Right ventricle myocardium superior (tissue), 1 donor: ENCODE measurements at places on chromosomes 7 and 10. TPM values are rescaled to one million over a fixed set of nuclear protein-coding genes. Genes with fewer than 3 reads are reported as not detected.

The GHRHR gene
- not detected for total RNA-seq

DNA sequence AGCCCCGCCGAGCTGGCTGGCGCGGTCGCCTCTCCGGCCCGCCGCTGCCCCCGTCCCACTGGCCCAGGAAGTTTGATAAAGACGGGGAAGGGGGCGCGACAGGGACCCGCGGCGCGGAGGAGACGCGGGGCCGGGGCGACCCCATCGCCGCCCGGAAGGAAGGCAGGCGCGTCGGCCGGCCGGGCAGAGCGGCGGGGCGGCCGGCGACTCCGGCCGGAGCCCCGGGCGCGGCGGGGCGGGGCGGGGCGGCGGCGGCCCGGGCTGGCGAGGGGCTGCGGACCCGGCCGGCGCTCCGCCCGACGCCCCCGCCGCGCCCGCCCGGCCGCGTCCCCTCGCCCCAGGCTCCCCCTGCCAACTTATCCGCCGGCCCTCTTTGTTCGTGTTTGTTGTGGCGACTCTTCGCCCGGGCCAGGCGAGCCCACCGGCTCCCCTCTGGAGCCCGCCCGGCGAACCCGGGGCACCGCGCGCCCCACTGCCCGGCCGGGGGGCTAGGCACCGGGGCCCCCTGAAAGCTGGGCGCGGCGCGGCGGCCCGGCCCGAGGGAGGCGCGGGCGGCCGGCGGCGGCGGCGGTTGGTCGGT, 571 bp downstream of the KDM7A start:
- peak; percentile 42 for DNase-seq

DNA sequence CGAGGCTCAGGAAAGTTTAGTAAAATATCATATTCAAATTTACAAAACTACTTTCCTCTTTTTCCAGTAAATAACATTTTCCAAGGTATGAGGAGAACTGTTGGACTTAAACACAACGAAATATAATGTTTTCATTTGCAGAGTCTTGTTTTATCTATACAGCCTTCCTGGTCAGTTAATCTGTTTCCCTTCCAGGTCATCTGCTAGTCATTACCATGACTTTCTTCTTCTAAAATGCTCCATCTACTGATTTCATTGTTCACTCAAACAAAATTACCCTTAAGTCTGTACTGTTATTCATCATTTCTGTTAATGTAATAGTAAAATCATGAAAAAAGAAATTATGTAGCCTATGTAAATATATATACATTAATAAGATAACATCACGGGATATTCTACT, 69.8 kb downstream of the GNAI1 start:
- DNase-seq = no peak

DNA sequence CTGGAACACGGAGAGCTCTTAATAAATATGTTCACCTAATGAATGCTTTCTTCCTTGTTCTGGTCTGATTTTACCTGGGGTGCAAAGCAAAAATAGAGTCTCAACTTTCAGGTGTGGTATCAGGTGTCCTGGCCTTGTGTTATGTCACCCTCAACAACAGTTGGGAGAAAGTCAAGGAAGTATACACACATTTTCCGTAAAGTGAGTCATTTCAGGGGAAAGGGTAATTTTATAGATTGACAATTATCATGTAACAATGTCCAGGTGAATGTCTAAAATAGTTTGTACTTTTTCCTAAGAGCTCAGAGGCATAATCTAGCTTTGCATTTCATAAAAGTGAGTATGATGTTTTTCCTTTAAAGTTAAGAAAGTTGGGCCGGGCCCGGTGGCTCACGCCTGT, 287.4 kb downstream of the SKIDA1 start:
- DNase-seq = no peak

The PRKAR2B gene
- 16.3 TPM for total RNA-seq

- no peak for DNase-seq
These were observed 104.7 kb upstream of the SH2B2 start for GRCh38 chr7:102182016-102182415.

DNA sequence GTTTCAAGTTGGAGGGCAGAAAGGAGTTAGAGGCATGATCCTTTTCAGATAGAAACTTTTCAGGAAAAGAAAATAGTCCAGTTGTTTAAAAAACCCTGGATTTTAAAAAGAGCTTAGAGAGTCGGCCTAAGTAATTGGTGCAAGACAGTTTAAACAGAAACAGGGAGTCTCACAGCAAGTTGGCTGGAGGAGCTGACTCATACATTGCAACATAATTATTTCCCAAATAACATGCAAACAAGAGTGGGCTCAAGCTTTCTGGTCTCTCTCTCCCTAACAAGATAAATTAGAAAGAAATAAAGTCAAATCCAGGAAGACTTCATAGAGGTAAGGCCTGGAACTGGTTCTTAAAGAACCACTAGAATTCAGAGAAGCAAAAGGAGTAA, 100.3 kb upstream of the AGBL3 start:
- no peak for DNase-seq

- DNase-seq = no peak
These were observed 34.0 kb downstream of the ITGB8 start for GRCh38 chr7:20364571-20365196.

The CALHM1 gene
- not detected for total RNA-seq

- DNase-seq = no peak
These were observed 563.0 kb upstream of the SEMA3D start for GRCh38 chr7:85749696-85750453.

The CNTNAP2 gene
- 0.48 TPM for total RNA-seq

- DNase-seq = peak; percentile 41
These were observed 1.2 kb upstream of the SMNDC1 start for GRCh38 chr10:110305767-110306451.

GRCh38 chr7:156380261-156380660, 260.3 kb upstream of the RNF32 start:
- DNase-seq = no peak

DNA sequence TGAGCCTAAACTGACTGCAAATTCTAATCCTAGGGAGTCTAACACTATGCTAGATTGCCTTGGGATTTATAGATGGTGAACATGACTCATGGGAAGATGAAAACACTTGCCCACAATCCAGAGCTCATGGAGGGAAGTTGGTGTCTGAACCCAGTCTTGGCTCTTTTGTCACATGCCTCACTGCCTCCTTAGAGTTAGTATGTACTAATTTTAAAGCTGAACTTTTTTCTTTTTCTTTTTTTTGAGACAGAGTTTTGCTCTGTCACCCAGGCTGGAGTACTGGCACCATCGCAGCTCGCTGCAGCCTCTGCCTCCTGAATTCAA, 14.4 kb downstream of the MRPL32 start:
- DNase-seq = no peak

The AOC1 gene
- total RNA-seq = not detected

The CRTAC1 gene
- total RNA-seq = 1.0 TPM

GRCh38 chr7:108196004-108196403, 65.8 kb upstream of the LAMB4 start:
- no peak for DNase-seq

DNA sequence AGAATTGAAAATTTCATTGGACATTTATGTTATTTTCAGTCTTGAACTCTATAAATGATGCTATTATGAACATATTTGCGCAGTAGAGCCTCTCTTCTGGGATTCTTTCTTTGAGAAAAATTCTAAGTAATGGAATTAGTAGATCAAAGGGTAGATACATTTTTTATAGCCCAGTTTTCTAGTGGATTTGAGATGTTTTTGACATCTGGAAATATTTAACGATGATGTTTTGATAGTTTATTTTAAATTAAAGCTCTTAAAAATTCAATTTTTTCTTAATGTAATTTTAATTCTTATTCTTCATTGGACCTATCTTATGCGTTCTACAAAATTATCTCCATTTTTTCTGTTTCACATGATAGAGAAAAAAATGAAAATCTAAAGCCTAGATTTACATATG, 103.0 kb downstream of the ADAM22 start:
- DNase-seq = no peak

- DNase-seq = no peak
These were observed 74.2 kb upstream of the ZPBP start for GRCh38 chr7:50166997-50167965.

GRCh38 chr7:132117181-132117580, 459.1 kb downstream of the PLXNA4 start:
- no peak for DNase-seq

The NYAP1 gene
- total RNA-seq = 0.16 TPM

The KCP gene
- 0.11 TPM for total RNA-seq

- no peak for DNase-seq
These were observed 34.1 kb upstream of the PPP2R2D start for GRCh38 chr10:131866673-131867072.

The ATG9B gene
- total RNA-seq = not detected

The POLR3A gene
- 7.3 TPM for total RNA-seq

- DNase-seq = no peak
These were observed 214.2 kb upstream of the BMPER start for GRCh38 chr7:33691180-33691579.

DNA sequence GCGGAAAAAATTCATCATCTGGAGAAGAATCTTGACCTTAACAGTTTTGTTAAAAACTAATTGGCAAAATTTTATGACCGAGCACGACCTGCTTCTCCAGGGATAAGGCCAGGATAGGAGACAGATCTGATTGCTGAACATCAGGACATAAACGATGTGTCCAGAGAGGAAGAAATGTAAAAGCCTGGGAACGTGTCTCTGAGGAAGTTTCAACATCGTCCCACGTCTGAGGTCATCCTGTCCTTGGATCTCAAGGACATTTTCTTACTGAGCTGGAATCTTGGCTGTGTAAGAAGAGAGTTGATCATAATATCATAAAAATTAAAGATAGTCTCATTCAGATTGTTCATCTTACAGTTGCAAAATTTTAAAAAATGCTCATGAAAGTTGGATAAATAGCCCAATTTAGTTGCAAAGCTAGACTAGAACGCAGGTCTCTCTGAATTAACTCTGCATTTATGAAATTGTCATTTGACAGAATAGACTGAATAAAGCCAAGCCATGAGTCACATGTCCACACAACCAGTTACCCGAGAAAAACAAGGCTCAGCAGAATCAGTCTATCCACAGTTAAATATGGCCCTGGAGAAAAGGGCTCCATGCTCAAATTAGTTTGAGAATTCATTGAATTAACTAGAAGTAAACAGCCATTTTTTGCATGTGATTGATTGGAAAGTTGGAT, 120.0 kb upstream of the EGFR start:
- no peak for DNase-seq

- no peak for DNase-seq
These were observed 299.7 kb upstream of the AKR1E2 start for GRCh38 chr10:4526311-4526731.

DNA sequence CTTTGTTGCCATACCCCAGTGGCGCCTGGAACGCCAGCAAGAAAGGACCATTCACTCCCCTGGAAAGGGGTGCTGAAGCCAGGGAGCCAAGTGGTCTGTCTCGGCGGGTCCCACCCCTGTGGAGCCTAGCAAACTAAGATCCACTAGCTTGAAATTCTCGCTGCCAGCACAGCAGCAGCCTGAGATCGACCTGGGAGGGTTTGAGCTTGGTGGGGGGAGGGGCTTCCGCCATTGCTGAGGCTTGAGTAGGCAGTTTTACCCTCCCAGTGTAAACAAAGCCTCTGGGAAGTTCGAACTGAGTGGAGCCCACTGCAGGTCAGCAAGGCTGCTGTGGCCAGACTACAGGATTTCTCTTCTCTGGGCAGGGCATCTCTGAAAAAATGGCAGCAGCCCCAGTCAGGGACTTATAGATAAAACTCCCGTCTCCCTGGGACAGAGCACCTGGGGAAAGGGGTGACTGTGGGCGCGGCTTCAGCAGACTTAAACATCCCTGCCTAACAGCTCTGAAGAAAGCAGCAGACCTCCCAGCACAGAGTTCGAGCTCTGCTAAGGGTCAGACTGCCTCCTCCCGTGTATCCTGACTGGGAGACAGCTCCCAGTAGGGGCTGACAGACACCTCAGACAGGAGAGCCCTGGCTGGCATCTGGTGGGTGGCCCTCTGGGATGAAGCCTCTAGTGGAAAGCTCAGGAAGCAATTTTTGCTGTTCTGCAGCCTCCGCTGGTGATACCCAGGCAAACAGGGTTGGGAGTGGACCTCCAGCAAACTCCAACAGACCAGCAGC, 281.1 kb upstream of the SP4 start:
- DNase-seq = no peak

DNA sequence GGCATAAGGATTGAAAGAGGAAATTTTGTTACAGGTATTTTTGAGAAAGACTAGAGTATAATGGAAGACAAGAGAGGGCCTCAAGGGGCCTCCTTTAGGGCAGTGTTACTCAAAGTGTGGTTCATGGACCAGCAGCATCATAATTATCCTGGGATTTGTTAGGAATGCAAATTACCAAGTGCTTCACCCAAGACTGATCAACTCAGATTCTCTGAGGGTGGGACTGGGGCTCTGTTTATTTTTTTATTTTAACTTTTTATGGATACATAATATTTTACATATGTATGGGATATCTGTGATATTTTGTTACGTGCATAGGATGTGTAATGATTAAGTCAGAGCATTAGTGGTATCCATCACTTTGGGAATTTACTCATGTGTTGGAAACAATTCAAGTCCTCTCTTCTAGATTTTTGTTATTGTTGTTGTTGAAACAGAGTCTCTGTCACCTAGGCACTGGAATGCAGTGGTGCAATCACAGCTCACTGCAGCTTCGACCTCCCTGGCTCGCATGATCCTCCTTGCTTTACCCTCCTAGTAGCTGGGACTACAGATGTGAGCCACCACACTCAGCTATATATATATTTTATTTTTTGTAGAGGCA, 2.2 kb upstream of the KCTD7 start:
- DNase-seq = no peak

DNA sequence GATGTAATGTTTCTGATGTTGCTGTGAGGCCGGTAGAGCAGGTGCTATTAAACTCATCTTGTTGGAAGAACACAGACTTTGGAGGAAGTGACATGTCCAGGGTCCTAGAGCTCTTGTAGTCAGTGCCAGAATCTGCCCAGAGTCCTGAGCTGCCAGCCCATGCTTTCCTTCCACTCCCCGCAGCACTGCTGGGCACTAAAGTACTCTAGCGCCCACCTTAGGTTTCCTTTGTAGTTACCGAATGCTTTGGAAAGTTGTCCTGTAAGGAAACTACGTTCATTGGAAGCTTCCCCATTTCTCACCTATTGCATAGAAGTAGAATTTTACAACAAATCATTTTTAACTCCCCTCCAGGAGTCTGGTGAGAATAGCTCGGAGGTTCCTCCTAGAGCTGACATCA, 11.0 kb downstream of the ZNF862 start:
- DNase-seq = no peak

DNA sequence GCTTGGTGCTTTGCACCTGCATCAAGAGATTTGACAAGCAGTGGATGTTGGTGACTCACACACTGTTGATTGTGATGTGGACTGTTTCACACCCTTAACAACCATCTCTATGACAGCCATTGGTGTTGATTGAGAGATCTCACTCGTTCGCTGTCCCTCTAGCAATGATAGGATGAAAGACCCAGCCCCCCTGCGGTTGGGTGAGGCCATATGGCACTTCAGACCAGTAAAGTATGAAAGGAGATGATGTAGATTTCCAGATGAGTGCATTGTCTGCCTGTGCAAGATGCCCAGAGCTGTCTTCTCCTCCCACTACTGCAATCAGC, 138.7 kb upstream of the PRR15 start:
- DNase-seq = no peak

The PTF1A gene
- total RNA-seq = not detected

GRCh38 chr7:128938544-128939074, 882 bp downstream of the IRF5 start:
- peak; percentile 59 for DNase-seq

The GIMAP6 gene
- 29.9 TPM for total RNA-seq
